ENCODE measurements at places on chromosomes 5 and 9.

- DNase-seq = no peak
These were observed 177.9 kb upstream of the FST start for GRCh38 chr5:53302529-53302928.

- no peak for DNase-seq
These were observed 188.6 kb downstream of the CYLC2 start for GRCh38 chr9:103183701-103184171.

DNA sequence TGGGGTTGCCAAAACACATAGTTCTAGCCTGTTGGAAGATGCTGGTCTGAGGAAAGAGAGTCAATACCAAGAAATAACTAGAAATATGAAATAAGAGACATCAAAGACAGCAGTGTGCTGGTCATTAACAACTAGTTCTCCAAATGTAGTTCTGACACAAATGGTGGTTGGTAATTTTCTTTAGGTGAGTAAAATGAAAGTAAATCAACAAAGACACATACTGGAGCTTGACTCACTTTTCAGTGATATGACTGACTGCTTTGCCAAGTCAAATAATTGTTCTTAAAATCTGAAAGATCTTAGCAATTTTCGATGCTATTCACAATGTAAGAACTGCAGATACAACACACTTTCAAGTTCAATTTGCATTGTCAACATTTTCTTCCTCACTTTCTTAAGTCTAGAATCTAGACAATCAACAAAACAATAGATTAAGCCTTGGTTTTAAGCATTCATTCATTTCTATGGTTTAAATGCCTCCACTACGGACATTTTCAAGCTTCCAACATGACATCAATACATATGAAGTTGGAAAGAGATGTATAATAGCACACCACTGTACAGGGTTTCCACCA lies 166.8 kb upstream of the MAP3K1 start:
- no peak for DNase-seq

DNA sequence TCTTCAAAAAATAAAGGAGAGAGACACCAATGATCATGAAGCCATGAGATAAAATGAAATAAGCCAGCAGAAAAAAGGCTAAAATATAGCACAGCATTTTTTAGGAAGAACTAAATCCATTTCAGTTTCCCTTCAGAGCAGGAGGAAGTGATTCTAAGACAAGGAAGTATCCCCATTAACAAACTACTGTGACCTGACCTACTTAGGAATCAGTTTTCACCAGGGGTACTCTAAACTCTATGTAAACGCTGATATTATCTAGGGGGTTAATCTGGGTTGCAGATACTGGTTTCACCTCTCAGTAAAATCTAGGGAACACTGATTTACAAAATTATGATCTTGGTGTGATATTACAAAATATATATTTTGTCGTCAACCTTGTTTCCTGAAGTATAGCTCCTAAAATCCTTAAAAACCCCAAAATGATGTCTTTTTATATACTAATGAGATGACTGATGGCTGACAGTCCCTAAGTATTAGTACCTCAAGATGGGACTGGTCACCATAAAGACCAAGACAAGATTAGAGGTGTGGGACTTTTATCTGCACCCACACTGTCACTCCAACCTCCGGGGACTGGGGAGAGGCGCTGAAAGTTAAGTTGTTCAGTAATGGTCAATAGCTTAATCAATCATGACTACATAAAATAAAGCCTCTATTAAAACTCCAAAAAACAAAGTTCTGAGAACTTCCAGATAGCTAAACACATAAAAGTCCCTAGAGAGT lies 2.9 kb upstream of the FNBP1 start:
- no peak for DNase-seq

DNA sequence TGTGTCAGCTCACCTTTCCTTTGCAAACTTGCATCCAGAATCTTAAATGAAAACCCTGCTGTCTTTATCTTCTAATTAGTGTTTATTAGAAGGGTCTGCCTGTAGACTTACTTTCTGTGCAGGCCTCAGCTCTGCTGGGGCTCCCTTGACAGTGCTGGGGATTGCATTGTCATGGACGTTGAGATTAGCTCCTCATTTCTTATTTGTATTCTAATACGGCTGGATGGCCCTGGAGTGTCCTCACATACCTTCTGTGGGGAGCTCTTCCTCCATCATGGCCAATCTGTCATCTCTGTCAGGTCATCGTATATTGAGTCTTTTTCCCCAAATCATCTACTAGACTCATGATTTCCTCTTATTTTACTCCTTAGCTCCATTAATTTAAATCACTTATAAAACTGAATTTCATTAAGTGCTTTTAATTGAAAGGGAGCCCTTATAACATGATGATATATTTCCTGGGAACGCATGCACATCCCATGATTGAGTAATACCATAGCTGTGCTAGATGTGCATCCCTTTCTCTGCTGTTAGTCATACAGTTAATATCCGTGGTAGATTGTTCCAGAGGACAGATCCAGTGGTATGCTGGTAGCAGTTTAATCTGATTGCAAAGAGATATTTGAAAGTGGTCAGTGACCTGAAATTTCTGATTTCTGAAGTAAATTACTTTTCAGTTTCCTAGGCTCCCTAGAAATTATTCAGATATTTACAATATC lies 61.6 kb downstream of the ICE1 start:
- no peak for DNase-seq

- no peak for DNase-seq
These were observed 51.0 kb upstream of the EGFLAM start for GRCh38 chr5:38207343-38207742.

GRCh38 chr5:59722874-59723273 lies 170.7 kb downstream of the PDE4D start:
- DNase-seq = no peak

DNA sequence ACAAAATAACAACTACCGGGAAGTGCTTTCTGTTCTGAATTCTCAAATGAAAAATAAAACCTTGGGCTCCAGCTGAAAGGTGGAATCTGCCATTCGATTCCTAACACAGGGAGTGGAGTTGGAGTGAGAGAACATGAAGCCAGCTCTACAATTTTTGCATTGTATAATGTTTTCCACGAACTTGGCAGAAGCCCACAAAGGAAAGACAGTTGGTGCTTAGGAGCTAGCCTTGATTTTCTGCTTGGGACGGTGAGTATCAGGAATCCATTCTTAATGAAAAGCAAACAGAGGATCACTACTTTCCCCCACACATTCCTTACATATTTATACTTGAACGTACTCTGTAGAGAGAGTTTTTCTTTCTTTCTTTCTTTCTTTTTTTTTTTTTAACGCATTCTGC lies 74.2 kb upstream of the FBXL7 start:
- no peak for DNase-seq

- DNase-seq = peak; percentile 47
These were observed 23.6 kb upstream of the TNFAIP8 start for GRCh38 chr5:119332208-119332607.

Data from CD4-positive, alpha-beta T cell treated with Interferon alpha-2 for 1 hour (primary cell).